ENCODE measurements at places on chromosomes 6 and 20. TPM values are rescaled to one million over a fixed set of nuclear protein-coding genes. Genes with fewer than 3 reads are reported as not detected.

Gene TAGAP
- total RNA-seq, result not detected

Gene ITCH
- 38.8 TPM for total RNA-seq

Gene TREM1
- not detected for total RNA-seq

Gene RAD21L1
- not detected for total RNA-seq

Gene HELZ2
- total RNA-seq, result 37.2 TPM

Gene RCAN2
- total RNA-seq, result 0.89 TPM

Gene HCRTR2
- not detected for total RNA-seq

Gene VPS52
- total RNA-seq, result 34.9 TPM
